ENCODE measurements at places on chromosomes 6 and 20.

GRCh38 chr6:149246691-149247384, 70.7 kb upstream of the TAB2 start:
- no peak for DNase-seq

DNA sequence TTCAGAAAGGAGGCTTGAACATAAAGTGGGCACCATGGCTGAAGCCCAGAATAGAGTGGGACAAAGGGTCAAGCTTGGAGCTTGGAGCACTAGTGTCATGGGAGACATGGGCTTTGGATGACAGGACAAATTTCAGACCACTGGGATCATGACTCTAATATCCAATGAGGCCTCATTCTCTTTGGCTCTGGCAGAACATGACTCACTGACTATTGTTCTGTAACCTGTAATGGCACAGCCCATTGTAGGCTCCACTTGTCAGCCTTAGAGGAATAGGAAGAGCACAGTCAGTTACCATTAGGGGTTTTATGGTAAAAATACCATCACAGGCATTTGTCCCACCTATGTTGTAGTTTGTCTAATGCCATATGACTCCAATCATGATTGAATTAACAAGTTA, 34.0 kb upstream of the MMS22L start:
- DNase-seq, result no peak

- no peak for DNase-seq
Observed at GRCh38 chr20:36434383-36434782, 106.9 kb upstream of the MYL9 start.

GRCh38 chr6:104969108-104969507, 12.2 kb downstream of the LIN28B start:
- no peak for DNase-seq

DNA sequence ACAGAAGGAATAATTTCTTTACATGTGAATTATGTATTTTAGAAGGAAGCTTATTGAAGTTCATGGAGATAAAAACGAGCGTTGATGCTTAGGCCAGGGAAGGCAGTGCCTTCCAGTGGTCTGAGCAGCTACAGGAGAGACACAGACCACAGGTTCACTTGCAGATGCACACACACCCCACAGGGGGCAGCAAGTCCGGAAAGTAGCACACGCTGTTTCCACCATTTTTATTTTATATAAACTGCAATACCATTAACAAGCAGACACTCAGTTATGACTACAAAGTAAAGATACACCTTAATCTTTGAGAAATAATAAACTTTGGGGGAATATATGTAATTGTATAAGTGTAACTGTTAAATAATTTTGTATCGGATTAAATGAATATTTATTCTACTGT, 13.5 kb upstream of the DACT2 start:
- DNase-seq, result no peak

GRCh38 chr20:44185574-44185973, 1.4 kb downstream of the JPH2 start:
- DNase-seq, result no peak

- DNase-seq, result no peak
Observed at GRCh38 chr20:58416835-58417234, 27.8 kb downstream of the VAPB start.

DNA sequence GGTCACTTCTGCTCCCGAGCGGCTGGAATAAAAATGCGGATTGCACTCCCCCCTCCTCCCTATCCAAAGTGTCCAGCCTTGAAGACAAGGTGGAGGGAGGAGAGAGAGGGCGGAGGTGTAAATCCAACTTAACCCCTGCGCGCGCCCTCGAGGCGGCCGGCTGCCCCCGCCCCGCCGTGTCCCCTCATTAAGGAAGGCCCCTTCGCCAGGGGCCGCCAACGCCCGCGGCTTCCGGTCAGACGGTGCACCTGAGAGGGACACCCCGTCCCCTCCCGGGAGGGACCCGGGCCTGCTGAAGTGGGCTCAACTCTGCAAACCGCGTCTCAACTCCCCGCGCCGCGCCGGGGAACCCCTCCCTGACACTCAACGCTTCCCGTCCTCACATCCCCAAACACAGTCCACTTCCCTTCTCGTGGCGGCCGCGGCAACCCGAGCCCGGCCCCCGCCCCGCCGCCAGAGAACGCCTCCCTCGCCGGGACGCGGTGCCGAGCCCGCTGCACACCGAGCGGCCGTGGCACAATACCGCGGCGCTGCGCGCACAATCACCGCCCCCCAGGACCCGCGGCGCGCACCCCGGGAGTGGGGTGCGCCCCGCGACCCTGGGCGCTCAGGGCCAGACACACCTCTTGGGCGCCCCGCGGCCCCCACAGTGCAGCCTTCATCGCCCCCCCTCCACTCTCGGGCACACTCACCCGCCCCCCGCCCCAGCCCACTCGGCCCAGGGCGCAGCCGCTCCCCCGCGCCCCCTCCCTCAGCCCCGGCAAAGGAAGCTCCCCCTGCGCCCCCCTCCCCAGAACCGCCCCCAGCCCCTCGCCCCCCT, 102.5 kb downstream of the NOL4L start:
- DNase-seq, result peak; percentile 63

DNA sequence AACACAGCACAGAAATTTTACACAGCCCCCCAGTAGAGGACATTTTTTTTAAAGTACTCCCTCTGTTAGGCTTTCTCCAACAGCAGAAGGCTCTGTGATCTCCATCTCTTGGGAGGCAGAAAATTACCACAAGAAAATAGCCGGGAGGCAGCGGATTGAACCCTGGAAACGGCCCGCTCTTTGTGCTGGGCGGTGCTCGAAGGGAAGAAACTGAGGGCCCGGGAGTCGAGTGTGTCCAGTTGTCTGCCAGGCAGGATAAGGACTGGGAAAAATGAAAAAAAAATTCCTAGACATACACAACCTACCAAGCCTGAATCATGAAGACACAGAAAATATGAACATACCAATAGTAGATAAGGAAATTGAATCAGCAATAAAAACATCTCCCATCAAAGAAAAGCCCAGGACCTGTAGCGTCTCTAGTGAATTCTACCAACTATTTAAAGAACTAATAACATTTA, 31.5 kb downstream of the POM121L2 start:
- DNase-seq, result no peak

DNA sequence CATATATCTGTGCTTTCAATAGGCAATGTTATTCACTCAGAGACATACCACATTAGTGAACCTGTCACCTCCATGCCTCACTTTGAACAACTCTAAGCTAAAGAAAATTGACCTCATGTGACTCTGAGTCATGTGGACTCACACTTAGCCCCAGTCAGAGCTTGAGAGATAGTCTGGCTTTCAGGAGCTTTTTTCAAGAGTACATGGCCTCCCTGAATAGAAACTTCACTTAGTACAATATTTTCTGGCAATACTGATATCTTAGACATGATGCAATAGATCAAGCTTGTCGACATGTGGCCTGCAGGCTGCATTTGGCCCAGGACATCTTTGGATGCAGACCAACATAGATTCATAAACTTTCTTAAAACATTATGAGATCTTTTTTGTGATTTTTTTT, 8.5 kb downstream of the SPTLC3 start:
- DNase-seq, result no peak

DNA sequence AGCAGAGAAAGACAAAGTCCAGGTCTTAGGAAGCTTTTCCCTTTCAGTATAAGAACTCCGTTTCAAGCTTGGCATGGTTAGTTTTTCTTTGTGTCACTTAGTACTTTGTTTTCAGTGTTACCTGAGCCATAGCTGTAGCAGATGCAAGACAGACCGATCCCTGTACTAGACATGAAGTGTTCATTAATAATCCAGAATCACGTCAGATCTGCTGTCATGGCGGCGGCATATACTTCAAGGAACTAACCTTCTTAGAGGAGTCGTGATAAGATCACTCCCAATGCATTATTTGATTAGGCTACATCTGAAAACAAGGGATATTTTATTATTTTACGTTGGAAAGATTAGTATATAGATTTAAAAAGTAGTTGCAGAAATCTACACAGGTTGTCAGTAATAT, 83.9 kb downstream of the AFDN start:
- no peak for DNase-seq

GRCh38 chr20:25083773-25084625, 2.1 kb upstream of the VSX1 start:
- DNase-seq, result no peak

DNA sequence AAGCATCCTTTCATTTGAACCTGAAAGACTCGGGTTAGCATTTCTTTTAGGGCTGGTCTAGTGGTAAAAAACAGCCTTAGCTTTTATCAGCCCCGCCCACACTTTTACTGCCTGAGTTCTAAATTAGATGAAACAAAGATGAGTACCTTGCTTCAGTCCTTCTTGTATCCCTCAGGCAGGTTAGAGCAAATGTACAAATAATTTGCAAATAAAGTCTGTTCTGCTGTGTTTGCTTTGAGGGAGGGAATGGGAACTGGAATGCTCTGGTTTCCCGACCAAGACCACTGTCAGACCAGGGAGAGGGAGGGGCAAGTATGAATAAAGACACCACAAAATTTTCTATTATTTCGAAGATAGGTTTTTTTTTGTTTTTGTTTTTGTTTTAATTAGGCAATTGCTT, 85.5 kb upstream of the FLRT3 start:
- DNase-seq, result no peak

- no peak for DNase-seq
Observed at GRCh38 chr20:36634342-36634741, 11.7 kb downstream of the SLA2 start.

- no peak for DNase-seq
Observed at GRCh38 chr20:37343212-37343993, 2.5 kb upstream of the SRC start.

DNA sequence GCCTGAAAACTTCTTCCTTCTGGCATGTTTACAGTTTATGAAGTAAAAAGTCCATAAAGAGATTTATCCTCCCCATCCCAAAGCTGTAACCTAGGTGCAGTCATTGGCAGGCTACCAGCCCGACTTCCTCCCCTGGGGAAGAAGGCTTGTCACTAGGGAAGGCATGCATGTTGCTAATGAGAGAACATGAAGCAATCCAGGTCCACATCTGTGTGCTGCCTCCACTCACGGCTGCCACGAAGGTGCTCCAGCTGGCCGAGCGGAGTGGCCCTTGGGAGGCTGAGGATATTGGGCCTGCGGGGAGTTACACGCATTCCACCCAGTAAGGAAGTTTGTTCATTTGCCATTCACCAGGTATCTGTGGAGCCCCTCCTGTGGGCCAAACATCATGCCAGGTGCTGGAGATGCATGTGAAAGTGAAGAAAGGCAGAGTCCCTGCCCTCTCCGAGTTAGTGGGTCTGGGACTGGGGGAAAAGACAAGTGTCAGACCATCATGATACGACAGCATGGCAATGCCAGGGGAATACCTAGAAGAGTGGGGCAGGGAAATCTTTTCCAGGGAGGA, 257.0 kb downstream of the NRN1 start:
- DNase-seq, result no peak

DNA sequence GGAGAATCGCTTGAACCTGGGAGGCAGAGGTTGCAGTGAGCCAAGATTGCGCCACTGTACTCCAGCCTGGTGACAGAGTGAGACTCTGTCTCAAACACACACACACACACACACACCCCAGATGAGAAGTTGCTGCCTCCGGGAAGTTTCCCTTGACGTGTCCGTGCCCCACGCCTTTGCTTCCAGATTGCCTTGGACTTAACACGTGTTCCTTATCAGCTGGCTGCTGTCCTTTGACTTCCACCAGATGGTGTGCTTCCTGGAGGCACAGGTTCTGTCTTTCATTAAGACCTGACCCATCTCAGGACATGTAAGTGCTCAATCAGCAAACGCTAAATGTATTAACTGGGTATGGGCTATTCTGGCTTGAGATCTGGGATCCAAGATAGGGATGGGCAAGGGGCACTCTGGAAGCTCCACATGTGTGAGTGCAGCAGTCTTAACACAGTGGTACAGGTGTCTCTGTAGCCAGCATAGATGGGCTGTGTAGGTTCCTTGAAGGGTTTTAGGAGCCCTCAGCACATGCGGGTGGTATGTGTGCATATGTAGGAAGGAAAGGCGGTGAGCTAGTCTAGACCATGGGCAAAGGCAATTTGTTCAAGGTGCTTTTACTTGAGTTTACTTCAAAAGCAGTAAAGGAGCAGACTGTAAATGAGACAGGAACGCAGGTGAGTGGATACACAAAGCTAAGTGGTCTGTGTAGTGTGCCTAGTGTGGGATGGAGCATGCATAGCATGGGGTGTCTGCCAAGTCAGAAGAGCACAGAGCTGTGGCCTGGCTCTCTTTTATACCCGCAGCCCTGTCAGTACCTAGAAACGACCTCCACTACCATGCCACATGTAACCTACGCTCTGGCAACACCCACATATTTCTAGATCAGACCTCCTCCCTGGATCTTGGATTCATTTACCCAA, 11.6 kb downstream of the PIGT start:
- no peak for DNase-seq

DNA sequence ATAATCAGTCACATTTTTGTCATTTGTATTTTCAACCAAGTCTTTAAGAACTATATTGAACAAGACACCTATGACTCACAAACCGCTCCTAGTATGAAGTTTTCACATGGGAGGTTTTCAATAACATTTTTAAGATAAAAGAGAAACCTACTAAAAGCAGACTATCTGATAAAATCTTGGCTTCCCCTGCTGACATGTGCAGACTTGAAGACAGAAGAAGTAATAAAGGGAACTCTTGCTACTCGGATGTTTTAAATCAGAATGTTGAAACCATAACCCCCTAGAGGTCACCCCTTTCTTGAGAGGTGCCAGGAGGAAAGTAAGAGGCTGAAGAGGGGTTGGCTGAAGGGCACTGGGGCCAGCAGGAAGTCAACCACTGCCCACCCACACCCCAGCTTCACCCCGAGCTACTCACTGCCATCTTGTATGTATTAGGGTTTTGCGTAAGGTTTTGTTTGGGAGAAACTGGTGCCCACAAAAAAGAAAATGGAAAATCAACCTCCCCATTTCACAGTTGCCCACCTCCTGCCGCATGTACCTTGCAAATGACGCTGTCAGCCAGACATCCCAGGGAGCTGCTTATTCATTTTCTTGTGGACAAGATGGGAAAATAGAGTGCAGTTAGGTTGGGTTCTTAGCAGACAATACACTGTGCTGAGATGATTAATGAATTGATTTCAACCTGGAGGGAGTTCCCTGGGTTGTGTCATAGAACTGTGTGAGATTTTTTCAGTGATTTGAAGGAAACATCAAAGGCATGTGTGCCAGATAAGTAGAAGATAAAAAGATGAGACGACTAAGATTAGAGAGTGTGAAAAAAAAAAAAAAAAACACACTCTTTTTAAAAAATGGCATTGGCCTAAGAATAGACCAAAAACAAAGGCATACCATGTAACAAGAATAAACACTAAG, 83.2 kb upstream of the TAB2 start:
- DNase-seq, result peak; percentile 39

GRCh38 chr6:6696867-6697531, 108.5 kb downstream of the LY86 start:
- peak; percentile 65 for DNase-seq

- peak; percentile 26 for DNase-seq
Observed at GRCh38 chr6:89792881-89793280, 26.7 kb downstream of the MDN1 start.

GRCh38 chr6:38137608-38138265, 318.2 kb downstream of the ZFAND3 start:
- DNase-seq, result no peak

DNA sequence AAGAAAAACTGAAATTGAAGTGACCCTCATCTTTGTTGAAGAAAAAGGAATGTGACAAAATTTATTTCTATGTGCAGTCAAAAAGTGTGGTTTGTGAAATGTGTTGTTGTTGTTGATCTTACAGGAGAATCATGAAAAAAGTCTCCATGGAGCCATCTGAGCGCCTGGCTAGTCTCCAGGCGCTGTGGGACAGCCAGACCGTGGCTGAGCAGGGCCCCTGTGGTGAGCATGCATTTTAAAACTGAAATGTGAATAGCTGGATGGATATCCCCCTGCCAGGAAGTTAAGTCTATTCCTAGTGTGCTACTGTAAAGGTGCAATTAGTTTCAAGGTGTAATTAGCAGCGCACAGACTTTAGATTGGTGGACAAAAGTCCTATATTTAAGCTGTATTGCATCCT, 170.6 kb downstream of the CARMIL1 start:
- DNase-seq, result no peak

- DNase-seq, result no peak
Observed at GRCh38 chr6:10558565-10558964, 37.4 kb downstream of the GCNT2 start.
